Activated T-helper 1 cell treated with Interleukin-2 at 50 U/mL for 16 hours (primary cell): ENCODE measurements at places on chromosomes 2 and 18.
A peak's percentile ranks its signal among the peaks of the same experiment; 100 is the strongest.

- DNase-seq, result no peak
Measured at GRCh38 chr2:239300871-239301735, 99.7 kb downstream of the HDAC4 start.

- DNase-seq, result no peak
Measured at GRCh38 chr2:141015341-141016047, 1115.3 kb downstream of the LRP1B start.

DNA sequence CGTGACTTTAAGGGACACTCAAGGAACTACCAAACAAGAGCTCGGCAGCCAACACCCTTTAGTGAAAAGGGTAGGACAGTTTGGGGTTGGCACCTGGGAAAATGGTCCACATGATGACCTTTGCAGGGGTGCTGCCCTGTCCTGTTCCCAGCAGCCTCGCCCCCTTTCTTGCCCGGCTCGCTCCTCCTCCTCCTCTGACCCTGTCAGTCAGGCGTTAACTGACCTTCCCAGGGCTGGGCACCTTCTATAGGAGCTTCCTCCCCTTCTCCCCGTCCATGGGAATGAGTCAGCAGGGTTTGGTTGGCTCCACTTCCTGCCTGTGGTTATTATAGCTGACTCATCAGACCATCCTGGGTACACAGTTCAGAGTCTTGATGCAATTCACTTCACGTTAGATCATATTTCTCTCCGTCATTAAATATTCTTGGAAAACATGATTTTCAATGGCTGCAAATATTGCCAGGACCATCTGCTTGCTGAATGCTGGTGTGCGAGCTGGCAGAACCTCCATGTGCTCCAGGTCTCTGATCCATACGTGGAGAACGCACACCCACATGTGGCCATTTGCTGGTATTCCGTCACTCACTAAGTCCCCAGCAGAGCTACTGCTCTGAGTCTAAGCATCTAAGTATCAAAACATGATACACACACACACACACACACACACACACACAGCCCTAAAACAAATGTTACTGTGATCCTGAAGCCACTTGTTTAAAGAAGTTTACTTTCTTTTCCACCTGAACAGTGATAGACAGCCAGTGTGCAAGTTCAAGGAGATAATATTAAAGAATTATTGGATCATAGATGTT, 185.0 kb downstream of the ANAPC1 start:
- peak; percentile 28 for DNase-seq

GRCh38 chr2:203713381-203713780, 6.9 kb downstream of the CD28 start:
- no peak for DNase-seq
